PC-9 (cell line): ENCODE measurements at places on chromosomes 2 and 18.

GRCh38 chr18:58805467-58806187 lies 59.0 kb upstream of the ZNF532 start:
- no peak for DNase-seq

DNA sequence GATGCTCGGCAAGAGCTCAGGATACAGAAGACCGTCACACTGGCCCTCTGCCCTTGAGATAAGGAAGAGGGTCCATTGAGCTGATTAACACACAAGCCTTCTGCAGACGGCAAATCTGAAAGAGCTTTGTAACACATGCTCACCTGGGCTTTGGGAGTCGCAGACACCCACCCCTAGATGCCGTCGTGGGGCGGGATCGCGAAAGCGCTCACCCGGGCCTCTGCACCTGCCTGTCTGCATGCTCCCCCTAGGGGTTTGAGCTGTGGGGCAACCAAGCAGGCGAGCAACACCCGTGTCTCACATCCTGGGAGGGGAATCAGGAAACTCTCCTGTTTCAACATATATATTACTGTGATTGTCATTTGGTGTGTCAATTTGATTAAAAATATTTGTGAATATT lies 99.8 kb upstream of the KCNH7 start:
- DNase-seq = no peak

- peak; percentile 16 for DNase-seq
These were observed 22.3 kb downstream of the EFEMP1 start for GRCh38 chr2:55901322-55901721.

DNA sequence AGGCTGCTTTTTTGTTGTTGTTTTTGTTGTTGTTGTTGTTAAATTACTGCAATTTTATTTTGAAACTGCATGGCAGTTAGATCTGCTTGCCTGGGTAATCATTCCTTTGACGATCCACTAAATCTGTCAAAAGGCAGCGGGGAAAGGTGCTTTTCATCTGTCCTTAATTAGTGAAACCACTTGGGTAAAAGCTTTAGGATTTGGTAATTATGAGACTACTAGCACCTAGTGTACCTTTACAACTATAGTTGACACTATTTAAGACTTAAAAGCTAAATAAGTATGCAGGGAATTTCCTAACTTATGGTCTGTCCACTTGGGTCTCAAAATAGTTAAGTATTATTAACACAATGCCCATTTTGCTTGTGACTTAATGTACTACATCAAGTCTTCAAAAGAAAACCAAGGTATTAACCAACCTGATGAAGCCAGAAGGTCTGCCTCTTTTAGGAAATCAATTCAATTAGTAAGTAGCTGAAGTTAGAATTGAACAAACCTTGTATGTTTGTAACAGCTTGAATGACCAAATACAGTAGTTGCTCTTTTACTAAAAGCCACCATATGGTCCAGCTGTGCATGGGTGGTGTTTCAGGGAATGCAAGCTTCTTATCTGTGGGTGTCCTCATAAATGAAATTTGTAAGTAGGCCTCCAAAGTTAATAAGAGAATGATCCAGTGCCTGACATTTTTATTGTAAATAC lies 44.8 kb downstream of the NAB1 start:
- no peak for DNase-seq

GRCh38 chr2:173122936-173123335 lies 47.3 kb downstream of the MAP3K20 start:
- DNase-seq = no peak

DNA sequence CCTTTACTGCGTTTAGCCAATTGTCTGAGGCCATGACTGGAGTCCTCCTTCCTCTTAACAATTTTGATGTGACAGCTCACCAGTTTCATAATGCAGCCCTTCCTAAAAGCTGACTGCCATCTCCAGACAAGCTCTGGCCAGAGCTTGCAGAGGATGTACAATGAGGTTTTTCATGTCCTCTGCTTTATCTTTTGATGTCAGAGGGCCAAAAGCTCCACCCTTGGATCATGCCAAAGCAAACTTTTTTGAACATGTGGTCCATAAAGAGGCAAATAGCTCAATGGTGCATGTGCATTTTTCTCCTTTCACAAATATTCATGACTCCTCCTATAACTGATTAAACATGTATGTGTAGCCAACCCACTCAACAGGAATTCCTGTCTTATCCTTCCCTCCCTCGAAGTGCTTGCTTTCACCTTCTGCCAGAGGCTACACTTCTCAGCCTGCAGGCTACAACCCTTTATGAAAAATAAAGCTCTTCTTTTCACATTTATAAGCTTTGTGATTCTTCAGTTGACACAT lies 266.2 kb downstream of the FBXO15 start:
- no peak for DNase-seq

DNA sequence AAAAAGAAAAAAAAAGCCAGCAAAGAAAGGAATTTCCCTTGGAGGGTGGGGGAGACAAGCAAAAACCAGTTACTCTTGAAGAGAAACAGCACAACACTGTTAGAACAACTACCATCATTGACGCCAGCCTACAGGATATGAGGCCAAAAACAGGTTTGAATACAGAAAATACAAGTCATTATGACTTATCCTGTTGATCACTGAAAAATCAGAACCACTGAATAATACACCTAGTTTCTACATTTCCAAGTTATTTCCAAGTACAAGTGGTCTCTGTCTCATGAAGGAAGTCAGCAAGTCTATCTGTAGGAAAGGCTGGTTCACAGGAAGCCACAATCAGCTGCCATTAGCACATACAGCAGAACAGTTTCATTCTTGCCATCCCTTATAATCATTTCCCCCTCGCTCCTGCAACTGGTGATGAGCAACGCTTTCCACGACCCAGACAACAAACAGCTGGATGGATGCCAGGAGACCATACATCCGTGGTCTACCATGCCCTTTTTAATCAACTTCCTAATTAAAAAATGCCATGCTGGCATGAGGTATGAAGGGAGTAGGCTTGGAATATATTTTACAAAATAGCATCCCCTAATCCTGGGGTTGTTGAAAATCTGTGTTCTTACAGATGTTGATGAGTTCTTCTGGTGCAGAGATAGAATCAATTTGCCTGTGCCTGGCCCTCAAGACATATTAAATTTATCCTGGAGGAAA lies 10.4 kb downstream of the MYT1L start:
- DNase-seq = no peak

- DNase-seq = peak; percentile 40
These were observed at the start of gene LAMA3 for GRCh38 chr18:23689031-23689615. Gene LAMA3, plus strand, starts transcription at chr18:23689453. Its CDS starts 231 bp downstream, at chr18:23689684.

- DNase-seq = no peak
These were observed 1.4 kb downstream of the DES start for GRCh38 chr2:219419331-219420197.

DNA sequence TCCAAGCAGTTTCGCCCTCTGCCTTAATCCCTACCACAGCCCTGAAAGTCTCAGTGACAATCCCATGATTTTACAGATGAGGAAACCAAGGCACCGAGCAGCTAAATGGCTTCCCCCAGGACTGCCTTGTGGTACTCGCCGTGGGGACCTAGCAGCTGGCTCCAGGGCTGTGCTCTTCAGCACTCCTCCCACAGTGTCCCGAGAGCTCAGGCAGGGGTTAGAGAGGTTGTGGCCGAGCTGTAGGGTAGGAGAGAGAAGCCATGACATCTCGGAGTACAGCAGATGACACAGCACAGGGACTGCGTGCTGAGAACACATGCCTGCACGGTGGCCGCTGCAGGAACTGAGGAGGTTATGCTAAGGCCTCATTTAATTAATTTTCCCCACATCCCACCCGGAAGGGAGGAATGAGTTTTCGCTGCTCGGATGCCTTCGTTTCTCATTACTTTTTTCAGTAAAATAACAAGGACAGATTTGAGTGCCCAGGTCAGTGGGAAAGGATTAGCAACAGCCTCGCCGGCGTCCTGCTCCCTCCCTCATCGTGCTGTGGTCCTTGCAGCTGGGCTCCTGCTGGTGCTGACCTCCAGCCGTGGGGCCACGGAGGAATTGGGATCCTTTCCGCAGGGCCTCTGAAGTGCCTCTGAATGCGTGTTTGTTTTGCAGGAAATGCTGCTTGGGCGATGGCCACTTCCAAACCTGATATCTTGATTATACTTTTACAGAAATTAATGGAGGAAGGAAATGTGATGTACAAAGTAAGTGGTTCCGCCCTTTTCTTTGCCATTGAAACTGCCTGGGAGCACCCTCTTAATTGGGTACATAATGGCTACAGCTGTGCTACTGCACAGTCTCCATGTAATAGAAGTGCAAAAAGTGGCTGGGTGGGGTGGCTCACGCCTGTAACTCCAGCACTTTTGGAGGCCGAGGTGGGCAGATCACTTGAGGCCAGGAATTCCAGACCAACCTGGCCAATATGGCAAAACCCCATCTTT lies 61.2 kb downstream of the WDSUB1 start:
- no peak for DNase-seq

DNA sequence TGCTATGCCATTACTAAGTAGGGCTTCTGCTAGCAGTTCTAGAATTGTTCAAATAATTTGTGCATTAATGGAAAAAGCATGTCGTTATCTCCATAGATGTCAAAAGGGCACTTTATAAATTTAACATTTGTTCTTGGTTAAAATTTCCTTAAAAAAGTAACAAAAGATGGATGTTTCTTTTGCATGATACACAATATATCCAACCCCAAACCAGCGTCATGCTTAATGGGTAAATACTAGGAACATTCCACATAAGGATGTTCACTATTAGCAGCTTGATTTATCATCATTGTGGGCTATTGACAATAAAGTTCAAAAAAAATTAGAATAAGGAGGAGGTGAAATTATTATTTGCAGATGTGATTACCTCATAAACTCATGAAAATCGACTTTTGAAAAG lies 79.7 kb downstream of the GREB1L start:
- DNase-seq = no peak

DNA sequence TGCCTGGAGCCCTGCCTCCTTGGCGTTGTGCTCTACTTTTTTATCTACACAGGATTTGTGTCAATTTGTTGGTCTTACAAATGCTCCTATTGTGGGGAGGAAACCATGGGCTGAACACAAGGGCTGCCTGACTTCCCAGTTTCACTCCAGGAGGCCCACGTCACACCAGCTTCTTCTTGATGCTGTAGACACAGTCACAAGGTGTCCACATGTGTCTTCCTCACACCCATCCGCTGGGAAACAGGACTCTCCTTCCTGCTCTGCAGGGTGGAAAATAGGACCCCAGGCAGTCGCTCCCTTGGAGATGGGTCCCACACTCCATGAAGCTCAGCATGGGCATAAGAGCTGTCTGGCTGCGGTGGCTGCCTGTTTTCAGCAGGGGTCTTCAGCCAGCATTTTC lies 468.2 kb downstream of the EPHA4 start:
- DNase-seq = no peak

DNA sequence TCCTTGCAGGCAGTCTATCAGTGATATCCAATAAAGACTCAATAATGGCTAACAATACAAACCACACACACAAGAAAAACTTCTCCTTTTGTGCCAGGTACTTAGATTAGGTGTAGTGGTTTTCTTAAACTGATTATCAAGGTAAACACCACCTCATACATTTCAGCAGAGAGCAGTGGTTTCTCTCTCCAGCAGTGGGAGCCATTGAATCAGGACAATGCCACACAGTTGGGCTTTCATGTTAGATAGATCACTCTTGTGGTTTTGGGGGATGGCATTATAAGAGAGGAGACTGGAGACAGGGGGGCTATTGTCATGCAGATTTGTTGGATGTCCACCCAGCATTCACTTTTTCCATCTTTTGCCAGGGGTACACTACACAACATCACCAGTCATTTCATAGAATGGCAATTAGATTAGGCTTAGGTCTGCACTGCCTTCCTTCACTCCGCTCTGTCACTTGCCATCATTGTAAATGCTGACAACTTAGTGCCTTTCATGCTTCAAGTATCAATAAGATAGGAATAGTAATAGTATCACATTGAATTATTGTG lies 13.6 kb upstream of the IRS1 start:
- no peak for DNase-seq

DNA sequence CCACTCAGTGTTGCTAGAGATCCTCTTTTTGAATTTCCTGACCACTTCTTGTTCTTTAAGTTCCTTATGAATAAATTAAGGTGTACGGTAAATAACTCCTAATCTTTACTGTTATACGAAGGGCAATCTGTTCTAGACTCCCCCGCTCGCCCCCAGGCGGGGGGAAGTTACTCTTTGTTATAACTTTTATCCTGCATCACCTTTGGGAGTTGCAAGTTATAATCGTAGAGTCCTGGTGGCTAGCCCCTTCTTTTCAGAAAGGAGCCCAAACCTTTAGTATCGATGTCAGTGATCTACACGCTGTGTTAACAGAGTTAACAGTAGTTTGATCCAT lies 652 bp downstream of the GCA start:
- DNase-seq = no peak

DNA sequence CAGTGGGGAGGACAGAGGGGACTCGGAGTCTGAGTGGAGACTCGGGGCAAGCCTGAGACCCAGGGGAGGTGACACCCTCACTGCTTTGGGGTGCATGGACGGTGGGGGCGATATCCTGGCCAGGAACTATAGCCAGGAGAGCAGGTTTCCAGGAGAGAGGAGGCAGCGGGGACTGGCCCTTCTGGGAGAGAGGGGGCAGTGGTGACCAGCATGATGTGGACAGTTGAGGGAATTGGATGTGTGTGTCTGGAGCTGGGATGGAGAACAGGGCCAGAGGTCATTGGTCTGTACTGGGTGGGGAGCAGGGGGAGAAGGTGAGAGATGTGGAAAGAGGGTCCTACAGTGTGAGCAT lies 63.6 kb downstream of the ACKR3 start:
- DNase-seq = no peak

- no peak for DNase-seq
These were observed 179.6 kb upstream of the SLC39A10 start for GRCh38 chr2:195477248-195477995.

- DNase-seq = no peak
These were observed 310.0 kb upstream of the UBE2E3 start for GRCh38 chr2:180670302-180671003.

DNA sequence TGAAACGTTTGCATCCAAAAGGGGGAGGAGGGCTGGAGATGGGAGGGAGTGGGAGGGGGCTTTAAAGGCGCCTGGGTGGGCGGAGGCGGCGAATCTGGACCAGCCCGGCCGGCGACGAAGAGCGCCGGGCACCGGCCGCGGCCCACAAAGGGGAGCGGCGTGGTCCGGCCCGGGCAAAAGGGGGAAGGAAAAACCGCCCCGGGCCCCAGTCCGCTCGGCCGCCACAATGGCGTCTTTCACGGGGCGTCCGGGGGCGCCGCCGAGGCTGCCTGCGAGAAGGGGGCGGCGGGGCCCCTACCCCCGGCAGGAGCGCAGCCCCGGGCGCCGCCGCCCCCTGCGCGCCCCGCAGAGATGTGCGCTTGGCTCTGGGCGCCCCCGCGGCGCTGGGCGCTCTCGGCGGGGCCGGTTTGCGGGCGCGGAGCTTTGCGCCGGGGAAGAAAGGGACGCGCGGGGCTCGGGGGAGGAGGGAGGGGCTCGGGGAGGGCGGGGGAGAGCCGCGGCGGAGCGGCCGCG lies 108.1 kb upstream of the KCTD1 start:
- DNase-seq = no peak
